ENCODE measurements at places on chromosomes 13 and 19.

DNA sequence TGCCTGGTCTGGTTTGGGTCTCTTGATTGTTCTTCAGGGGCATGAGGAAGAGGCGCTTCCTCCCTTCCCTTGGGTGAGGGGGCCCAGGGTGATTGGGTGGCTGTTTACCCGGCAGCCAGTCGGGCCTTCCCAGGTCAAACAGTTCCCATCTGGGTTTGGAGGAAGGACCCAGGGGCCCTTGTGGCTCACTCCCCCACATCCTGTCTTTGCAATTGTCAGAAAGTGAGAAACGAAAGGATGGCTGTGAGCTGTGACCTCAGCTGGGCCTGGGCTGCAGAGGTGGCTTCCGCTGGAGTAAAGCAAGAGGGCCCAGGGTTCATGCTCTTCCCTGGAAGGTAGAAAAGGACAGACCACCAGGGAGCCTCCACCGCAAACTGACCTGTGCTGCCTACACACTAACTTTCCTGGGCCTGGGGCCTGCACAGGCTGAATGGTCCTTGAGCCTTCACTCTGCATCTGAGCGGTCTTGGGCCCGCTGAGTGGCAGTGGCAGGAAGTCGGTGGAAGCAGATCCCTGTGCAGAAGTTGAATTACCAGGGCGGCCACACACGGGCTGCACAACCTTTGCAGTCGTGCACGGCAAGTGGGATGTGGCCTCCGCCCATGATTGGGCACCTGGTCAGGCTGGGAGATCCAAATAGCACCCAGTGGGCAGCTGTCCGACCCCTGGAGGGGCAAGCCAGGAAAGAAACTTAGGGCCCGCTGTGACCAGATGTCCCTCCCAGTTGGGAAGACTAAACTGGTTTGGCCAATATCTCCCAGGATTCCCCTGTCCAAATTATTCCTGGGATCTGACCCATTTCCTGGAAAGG, 5.3 kb upstream of the CD79A start:
- no peak for DNase-seq

DNA sequence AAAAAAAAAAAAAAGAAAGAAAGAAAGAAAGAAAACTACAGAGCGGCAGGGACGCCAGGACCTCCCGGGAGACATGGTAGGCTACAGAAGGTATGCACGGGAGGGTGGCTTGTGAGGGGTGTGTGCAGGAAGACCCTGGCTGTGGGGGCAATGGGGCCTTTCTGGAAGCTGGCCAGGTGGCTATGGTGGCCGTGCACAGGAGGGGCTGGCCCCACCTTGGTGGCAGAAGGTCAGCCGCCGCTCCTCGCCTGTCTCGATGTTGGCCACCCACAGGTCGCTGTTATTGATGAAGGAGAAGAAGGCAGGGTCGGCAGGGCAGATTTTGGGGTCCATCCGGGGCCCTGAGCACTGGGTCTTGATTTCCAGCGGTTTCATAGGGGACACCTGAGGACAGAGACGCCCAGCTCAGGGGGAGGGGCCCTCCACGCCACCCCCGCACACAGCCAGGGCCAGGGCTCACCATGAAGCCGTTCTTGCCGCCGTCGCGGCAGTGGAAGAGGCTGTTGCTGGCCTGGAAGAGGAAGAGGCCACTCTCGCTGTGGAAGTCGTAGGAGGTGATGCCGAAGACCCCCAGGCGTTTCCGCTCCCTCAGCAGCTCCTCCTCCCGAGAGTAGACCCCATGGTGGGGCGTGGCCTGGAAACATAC, 19.8 kb downstream of the DPP9 start:
- DNase-seq = no peak

GRCh38 chr13:71924931-71925330, 57.9 kb upstream of the DACH1 start:
- DNase-seq = no peak

DNA sequence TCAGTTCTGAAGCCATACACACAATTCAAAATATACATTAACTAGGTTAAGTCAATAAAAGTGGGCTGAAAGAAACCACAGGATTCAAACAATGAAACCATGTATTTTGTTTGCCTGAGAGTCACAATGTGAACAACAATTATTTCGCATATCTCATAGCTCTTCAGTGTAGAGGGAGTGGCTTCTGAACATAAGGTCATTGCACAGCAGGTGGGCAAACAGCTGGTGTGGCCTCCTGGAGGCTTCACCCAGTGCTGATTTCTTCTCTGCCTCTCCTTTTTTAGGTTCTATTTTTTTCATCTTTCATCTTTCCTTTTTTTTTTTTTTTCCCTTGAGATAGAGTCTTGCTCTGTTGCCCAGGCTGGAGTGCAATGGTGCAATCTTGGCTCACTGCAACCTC, 40.4 kb upstream of the ZNF254 start:
- DNase-seq = no peak

DNA sequence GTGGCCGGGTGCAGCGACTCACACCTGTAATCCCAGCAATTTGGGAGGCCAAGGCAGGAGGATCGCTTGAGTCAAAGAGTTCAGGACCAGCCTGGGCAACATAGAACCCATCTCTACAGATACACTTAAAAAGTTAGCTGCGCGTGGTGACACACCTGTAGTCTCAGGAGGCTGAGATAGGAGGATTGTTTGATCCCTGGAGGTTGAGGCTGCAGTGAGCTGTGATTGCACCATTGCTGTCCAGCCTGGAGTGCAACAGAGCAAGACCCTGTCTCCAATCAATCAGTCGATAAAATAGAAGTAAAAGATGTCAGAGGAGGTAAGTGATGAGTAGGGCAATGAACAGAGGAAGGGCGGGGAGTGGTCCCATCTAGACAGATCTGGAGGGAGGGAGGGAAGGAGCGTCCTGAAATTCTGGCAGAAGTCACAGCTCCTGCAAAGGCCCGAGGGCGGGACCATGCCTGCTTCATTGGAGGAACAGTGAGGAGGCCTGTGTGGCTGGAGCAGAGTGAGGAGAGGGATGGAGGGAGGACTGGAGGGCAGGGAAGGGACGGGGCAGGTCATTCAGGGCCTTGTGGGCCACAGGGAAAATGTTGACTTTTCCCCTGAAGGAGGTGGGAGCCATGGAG, 9.7 kb downstream of the SMIM24 start:
- DNase-seq = no peak

All from vagina (tissue), 2 donors.